Lung (tissue), 17 donors: ENCODE measurements at places on chromosomes 5 and 9. TPM values are rescaled to one million over a fixed set of nuclear protein-coding genes. Genes with fewer than 3 reads are reported as not detected.

DNA sequence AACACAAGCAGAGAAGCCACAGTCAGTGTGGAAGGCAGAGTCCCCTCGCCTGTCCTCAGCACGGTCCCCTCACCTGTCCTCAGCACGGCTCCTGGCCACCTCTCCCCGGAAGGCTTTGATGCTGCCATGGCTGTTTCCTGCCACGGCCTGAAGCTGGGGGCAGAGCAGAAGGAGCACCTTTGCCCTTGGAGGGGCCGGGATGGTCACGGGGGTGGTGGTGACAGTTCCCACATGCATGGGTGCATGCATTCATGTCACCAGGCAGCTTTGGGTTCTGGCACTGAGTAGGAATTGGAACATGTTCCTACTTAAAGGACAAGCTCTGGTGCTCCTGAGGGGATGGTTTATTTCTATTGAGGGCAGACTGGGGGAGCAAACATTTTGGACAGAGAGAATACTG lies 57.8 kb upstream of the PHYKPL start:
- H3K4me3 ChIP-seq, result no peak overlapping the region
- H3K27ac ChIP-seq, result no peak overlapping the region
- no peaks in the 10 kb centered on the region for H3K36me3 ChIP-seq
- H3K27me3 ChIP-seq, result no peaks in the 10 kb centered on the region
- H3K4me1 ChIP-seq, result peaks cover 2% of the 10 kb centered on the region

Gene CYLC2
- not detected for polyA plus RNA-seq

DNA sequence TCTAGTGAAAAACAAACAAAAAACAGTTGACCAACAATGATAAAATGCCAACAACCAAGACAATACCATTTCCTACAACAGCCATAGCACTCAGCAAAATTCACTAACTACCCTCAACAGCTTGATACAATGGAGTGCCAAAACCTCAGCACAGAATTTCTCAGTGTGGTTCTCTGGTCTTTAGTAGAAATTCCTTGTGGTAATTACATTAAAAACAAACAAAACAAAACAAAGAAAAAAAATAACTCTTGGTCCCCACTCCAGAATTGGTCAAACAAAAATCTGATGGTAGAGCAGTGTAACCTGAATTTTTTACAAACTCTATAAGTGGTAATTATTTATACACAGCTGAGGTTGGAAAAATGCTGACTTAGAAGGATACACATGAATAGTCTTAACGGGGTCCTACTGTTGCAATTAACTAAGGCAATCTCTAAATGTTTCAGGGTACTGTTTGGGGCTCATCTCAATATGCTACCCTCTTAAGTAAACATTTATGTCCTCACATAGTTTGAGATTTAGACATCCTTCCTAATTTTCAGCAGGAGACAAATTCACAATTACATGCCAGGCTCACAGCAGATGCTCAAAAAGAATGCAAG lies 13.8 kb downstream of the CSNK1A1 start:
- no peak overlapping the region for H3K4me3 ChIP-seq
- no peak for DNase-seq
- peaks cover 7% of the 10 kb centered on the region for H3K36me3 ChIP-seq
- no peak overlapping the region for H3K27ac ChIP-seq

Gene ANKRD31
- 0.08 TPM for polyA plus RNA-seq

- no peaks in the 10 kb centered on the region for H3K27me3 ChIP-seq
- H3K4me3 ChIP-seq, result no peak overlapping the region
- no peaks in the 10 kb centered on the region for H3K36me3 ChIP-seq
- H3K27ac ChIP-seq, result no peak overlapping the region
- no peaks in the 10 kb centered on the region for H3K4me1 ChIP-seq
- no peak for DNase-seq
These were observed 369.1 kb upstream of the DAP start for GRCh38 chr5:11130131-11130530.

Gene SLC4A9
- polyA plus RNA-seq, result 0.05 TPM

Gene HMCN2
- 2.6 TPM for polyA plus RNA-seq

Gene FOXE1
- polyA plus RNA-seq, result 0.08 TPM
